ENCODE measurements at places on chromosomes 2 and 18.

DNA sequence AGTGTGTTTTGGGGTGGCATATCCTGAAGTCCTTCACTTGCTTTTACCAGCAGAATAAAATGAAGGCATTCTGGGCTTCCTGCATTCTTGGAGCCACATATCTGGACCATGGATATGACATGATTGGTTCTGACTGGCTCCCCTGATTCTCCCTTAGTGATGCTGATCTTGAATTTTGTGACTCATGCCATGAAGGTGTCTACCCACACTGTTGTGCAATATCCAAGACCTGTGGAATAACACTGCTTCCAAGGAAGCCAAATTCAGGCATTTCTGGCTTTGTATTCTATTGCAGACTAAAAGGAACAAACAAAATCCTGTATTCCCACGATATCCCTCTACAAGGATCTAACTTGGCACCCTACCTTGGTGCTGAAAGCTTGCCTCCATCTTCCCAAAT, 125.8 kb downstream of the LYPD6B start:
- DNase-seq, result no peak

GRCh38 chr2:134642938-134643337, 75.9 kb downstream of the TMEM163 start:
- no peak for DNase-seq

- no peak for DNase-seq
These were observed 249.0 kb downstream of the TTC32 start for GRCh38 chr2:19652811-19653210.

DNA sequence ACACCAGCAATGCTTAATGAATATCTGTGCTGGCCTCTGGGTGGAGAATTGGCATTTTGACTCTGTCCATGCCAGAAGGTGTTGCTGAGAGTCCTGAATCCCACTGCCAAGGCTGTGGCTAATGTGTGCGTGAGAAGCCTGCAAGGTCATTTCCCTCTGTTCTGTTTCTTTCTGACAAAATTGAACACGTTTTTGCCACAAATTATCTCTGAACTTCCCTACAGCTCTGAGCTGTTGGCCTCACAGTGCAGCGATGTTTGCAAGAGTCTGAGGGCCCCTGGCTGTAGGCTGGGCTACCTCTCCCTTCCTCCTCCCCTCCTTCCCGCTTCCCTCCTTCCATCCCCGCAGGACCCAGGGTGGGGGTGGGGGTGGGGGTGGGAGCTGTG, 154.1 kb upstream of the HS6ST1 start:
- no peak for DNase-seq

GRCh38 chr2:149656996-149657395, 69.4 kb upstream of the MMADHC start:
- DNase-seq, result no peak

GRCh38 chr18:24741965-24742724, 281.7 kb downstream of the HRH4 start:
- DNase-seq, result no peak

DNA sequence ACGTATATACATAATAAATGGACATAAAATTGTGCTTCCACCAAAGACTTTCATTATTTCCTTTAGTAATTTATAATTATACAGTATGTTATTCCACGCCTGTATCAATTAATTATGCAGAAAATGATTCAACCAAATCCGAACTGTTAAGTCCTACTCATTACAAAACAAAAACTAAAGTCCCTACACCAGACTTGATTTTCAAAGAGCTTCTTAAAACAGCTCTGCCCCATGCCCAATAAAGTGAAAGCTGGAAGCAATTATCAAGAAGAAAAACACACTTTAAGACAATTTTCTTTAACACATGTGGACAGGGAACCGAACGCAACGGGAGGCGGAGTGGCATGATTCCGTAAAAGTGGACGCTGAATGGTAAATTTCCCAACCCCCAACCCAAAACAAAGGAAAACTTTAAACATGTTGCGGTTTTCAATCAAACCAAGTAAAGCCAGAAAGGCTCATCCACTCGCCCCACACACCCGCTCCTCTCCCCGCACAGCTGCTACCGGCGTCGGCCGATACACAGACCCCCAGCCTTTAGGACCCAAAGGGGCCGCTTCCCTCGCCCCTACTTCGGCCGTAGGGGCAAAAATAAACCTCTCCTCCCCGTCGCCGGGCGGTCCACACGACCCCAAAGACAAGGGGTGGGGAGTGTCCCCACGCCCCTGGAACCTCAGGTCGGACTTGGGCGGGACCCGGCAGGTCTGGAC, 705 bp downstream of the YES1 start:
- peak; percentile 40 for DNase-seq

DNA sequence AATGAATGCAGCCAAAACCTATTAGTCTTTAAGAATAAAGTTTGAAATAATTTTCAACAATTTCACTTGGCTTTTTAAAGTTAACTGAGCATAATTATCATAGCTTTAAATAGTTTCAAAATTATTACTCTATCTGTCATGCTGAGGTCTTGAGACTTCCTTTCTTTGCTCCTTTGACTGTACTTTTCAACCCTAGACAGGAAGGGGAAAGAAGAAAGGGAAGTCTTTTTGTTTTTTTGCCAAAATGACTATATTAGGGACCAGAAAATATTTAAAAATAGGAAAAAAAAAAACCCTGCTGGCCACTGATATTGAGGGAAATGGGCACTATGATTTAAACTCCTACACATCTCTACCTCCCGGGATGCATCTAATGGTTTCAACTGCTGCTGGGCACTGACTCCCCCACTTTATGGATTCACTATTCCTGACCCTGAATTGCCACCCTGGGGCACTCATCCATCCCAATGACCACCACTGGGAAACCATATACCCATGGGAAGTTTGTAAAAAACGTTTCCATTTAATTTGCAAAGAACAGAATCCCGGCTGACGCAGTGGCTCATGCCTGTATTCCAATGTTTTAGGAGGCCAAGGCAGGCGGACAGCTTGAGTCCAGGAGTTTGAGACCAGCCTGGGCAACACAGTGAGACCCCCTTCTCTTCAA, 50.5 kb downstream of the GAREM1 start:
- DNase-seq, result peak; percentile 27

GRCh38 chr2:217465100-217465499, 537.7 kb downstream of the TNS1 start:
- no peak for DNase-seq

DNA sequence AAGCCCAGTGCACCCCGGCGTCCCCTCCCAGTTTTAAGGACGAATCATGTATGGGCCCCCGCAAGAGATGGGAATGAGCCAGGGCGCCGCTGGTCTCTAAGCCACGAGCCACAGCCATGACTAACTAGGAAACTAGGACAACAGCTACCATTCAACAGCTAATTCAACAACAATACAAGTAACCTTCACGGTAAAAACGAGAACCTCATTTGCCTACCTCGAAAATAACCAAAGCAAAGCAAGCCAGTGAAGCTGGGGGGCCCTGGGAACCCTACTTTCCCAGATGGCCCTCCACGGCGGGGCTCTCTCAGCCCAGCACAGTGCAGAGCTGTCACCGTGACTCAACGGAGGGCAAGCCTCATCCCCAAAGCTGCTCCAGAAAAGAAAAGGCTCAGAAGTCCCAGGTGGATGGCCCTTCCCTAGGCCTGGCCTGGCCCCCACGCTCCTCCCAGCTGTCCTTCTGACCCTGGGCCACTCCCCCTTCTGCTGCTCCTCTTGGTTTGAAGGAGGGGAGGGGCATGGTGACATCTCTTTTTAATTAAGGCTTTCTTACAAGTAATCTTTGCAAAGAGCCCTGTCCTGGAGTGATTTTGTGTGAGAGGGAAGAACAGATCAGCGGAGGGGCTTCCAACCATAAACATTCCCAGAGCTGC, 126.3 kb downstream of the HDAC4 start:
- DNase-seq, result no peak
